ENCODE measurements at places on chromosomes 5 and 9. TPM values are rescaled to one million over a fixed set of nuclear protein-coding genes. Genes with fewer than 3 reads are reported as not detected.

GRCh38 chr5:78610163-78610583 lies 38.4 kb downstream of the LHFPL2 start:
- no peak for DNase-seq

Gene SLC4A9
- total RNA-seq: not detected

DNA sequence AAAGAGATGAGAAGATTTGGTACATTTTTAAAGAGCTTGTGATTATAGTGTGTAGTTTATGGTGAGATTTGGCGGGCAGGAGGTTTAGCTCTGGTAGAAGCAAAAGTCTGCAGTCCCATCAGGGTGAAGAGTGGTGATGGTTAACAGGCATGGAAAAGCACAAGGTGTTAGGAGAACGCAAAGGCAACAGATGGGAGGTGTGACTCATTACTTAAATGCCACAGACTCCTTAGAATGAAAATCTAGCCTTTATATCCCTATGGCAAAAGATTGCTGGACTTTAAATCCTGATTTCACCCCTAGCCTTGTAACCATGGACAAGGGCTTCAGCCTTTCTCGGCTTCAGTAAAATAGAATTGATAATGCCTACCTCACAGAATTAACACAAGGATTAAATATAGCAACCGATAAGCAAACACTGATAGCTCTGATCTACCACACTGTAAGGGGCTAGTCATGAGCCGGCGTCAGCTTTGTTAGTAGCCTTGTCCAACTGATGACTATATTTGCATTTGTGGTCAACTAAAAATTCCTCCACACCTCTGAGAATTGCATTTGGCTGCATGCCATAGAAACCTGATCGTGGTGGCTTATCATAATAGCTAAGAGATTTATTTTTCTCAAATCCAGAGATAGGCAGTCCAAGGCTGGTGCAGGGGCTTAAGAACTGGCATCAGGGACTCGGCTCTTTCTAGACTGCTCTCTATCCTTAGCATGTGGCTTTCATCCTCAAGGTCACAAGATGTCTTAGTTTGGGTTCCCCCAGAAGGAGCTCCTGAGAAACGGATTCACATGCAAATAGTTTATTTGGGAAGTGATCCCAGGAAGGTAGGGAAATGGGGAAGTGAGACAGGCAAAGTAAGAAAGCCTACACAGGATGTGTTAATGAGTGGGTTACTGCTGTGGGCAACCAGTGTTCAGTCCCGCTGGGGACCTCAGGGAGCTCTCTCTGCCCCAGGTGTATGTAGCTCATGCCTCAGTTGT lies 19.6 kb downstream of the MFAP3 start:
- DNase-seq: no peak

Gene MLANA
- total RNA-seq: not detected

- no peak for DNase-seq
These were observed 18.9 kb downstream of the MRPS30 start for GRCh38 chr5:44827681-44828080.

GRCh38 chr5:67813877-67814539 lies 401.5 kb upstream of the PIK3R1 start:
- no peak for DNase-seq

- DNase-seq: no peak
These were observed 201.2 kb downstream of the ACTL7B start for GRCh38 chr9:108654566-108654965.

DNA sequence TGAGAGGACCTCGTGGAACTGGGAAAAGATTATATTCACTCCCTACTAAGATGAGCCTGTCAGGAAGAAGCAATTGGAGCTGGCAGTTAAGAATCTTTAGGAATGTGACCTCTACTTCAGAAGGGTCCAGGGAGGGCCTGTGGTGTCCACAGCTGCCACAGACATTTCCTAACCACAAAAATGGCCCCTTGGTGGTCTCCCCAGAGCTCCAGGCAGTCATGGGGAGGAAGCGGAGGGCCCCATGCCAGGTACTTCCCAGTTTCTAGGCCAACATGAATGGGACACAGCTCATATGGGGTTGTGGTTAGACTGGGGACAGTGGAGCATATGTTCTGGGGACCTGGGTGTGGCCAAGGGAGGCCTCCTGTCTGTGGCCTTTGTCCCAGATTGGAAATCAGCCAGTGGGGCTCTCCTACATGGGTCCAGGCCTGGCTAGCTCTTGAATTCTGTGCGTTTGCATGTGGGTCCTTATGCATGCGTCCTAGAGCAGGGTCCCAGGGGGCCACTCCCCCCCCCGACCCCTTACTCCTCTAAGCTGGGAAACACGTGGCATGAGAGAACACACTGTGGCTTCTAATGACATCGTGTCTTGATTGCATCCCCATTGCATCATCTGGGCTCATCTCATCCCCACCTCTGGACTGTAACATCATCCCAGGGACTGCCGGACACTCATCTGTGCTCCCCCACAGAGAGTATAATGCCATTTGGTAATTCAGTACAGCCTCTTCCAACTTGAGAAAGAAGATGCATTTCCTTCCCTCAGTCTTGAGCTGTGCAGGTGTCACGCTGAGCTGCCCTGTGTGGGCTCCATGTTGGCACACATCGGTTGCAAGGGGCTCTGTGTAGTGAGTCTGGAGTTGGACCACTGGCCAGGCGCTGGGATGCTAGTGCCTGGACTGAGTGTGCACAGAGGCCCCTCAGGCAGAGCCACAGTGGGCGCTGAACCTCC lies 31.3 kb downstream of the IRF1 start:
- DNase-seq: no peak

Gene SPARC
- 292 TPM for total RNA-seq

Gene ZDHHC11B
- total RNA-seq: 4.0 TPM

- DNase-seq: no peak
These were observed 77.2 kb downstream of the ITGA1 start for GRCh38 chr5:52864884-52865283.

GRCh38 chr5:51494821-51495220 lies 111.6 kb downstream of the ISL1 start:
- no peak for DNase-seq

- DNase-seq: no peak
These were observed 359.1 kb upstream of the IRX4 start for GRCh38 chr5:2241842-2242241.

DNA sequence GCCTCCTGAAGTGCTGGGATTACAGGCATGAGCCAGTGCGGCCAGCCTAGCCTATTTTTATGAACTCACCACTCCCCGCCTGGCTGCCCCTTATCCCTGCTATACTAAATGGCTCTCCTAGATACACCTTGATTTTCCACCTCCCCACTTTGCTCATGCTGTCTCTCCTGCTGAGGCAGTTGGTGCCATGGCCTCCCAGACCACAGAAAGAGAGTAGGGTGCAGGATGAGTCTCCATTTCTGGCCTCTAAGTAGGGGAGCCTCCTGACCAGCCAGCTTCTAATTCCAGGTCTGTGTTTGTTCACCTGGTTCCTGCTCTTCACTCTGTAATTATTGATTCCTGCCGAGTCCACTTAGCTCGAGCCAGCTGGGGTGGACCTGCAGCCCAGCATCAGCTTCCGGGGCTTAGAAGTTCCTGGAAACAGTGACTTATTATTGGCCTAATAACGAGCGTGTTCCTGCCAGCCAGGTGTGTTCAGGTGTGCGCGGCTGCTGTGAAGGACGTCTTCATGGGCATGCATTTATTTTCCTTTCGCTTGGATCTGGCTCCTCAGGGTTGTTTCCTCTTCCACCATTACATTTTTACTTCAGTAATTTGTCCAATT lies 34.0 kb downstream of the ZNF618 start:
- peak; percentile 32 for DNase-seq

Gene FOXD4L4
- not detected for total RNA-seq

Gene ATP10B
- not detected for total RNA-seq

- no peak for DNase-seq
These were observed 27.2 kb downstream of the PTTG1 start for GRCh38 chr5:160448886-160449285.

GRCh38 chr5:106873568-106873967 lies 797.2 kb downstream of the EFNA5 start:
- DNase-seq: no peak

Gene SHOC1
- total RNA-seq: not detected

GRCh38 chr5:141695627-141696215 lies 13.7 kb upstream of the ARAP3 start:
- no peak for DNase-seq

Gene SPEF2
- total RNA-seq: 0.94 TPM

DNA sequence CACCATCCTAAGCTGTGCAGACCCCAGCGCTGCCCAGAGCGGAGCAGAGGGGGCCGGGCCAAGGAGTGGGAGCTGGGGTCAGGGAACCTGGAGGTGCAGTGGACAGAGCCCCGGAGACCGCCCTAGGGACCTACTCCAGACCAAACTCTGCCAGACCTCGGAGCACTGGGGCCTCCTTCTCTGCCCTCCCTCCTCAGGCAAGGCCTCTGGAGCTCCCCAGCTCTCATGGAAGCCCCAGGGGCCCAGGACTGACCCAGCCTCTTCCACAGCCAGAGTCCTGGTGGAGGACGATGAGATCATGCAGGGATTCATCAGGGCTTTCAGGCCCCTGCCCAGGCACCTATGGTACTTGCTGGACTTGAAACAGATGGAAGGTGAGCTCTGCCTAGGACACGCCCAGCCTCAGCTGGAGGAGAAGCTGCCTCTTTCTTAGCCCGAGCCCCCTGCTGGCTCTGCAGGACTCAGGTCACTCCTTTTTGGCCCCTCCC lies 3.6 kb downstream of the PAEP start:
- no peak for DNase-seq

- no peak for DNase-seq
These were observed 333.4 kb upstream of the ZNF462 start for GRCh38 chr9:106529616-106530015.

GRCh38 chr5:16666130-16666882 lies 49.5 kb upstream of the RETREG1 start:
- DNase-seq: no peak

Gene EIF4EBP3
- total RNA-seq: 16.8 TPM

- no peak for DNase-seq
These were observed 7.2 kb downstream of the NINJ1 start for GRCh38 chr9:93126825-93127368.

Gene ANKRD34B
- total RNA-seq: not detected

DNA sequence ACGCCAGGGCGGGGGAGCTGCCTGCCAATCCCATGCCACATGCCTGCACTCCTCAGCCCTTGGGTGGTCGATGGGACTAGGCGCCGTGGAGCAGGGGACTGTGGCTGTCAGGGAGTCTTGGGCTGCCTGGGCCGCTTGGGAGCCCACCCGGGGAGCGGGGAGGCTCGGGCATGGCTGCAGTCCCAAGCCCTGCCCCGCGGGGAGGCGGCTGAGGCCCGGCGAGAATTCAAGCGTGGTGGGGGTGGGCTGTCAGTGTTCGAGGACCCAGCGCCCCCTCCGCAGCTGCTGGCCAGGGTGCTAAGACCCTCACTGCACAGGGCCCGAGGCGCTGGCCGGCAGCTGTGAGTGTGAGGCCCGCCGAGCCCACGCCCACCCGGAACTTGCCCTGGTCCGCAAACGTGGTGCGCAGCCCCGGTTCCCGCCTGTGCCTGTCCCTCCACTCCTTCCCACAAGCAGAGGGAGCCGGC lies 83.2 kb upstream of the DMRTA1 start:
- DNase-seq: no peak
